Endodermal cell (in vitro differentiated cells): ENCODE measurements at places on chromosomes 12 and 14.

GRCh38 chr14:63857466-63858030 is 4.7 kb downstream of the SYNE2 start:
- DNase-seq = no peak

DNA sequence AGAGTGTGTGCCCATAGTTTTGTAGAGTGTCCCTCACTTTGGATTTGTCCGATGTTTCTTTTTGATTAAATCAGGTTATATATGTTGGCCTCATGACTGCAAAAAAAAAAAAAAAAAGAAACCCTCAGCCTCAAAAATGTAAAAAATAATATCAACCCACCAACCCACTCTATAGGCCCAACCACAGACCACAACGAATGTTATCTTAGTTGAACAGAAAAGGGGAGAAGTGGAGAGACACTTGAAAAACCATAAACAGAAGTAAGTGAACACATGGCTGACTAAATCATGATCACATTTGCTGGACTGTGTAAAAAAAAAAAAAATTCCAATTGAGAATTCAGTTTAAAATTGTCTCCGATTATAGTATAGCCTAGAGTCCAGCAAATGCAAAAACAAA is 45.5 kb upstream of the ST8SIA1 start:
- no peak for DNase-seq

DNA sequence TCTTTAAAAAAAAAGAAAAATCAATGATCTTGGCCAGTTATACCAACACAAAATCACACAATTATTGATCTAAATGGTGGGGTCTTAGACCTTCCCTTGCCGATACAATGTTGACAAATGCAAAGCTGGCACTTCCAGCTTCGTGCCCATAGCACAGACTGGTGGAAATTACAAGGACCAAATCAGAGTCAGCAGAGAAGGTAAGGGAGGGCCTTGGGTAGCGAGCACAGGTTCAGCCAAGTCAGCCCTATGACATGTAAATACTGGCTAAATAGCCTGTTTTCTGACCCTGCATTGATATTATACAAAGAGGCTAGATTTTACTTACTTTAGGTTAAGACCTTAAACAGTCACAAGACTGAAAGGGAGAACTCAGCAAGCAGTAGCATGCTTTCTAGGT is 30.3 kb upstream of the WDR89 start:
- DNase-seq = no peak

- peak; percentile 94 for DNase-seq
Observed at GRCh38 chr12:8823565-8824300, 1.3 kb downstream of the A2ML1 start.

- DNase-seq = no peak
Observed at GRCh38 chr12:18428416-18428815, 167.1 kb downstream of the PIK3C2G start.

DNA sequence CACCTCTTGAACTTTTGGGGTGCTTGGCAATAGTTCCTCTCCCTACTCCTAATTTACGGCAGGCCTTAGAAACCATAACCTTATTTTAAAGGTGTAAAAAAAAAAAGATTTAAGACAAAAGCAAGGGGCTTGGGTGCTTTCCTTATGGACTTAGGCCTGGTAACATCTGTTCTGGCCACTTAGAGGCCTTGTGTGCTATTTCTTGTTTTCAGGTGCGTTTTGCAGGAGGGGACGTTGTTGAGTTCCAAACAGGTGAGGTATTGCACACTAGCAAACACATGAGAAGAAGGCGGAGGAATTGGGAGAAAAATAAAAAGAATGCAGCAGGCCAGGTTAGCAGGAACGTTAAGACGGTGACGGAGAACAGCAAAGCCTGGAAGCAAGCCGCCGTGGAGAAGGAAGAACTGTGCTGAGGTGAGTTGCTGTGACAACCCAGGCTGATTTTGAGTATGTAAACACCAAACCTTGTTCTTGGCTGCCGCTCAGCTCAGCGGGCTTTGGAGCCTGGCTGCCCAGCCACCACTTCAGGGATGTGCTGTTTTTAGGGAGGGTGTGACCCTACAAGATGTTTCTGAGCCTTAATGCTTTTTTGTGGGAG is 17.3 kb downstream of the EMG1 start:
- no peak for DNase-seq
